ENCODE measurements at places on chromosomes 6 and 20.

DNA sequence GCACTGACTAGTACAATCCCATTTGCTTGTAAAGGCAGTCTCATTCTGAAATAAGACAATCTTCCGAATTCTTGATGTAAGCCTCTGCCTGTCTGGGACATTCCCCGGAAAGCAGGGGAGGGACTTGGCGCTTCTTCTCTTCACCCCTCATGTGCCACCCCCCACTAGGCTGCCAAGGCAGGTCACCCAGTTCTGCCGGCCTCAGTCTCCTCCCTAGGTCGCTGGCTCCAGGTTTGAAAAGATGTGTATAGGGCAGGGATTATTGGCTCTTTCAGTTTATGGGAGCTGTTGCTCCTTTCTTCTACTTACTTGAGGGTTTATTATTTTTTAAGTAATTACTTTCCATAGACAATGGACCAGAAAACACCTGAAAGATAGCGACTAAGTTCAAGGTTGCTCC lies 158.1 kb upstream of the RPS6KA2 start:
- DNase-seq = no peak

DNA sequence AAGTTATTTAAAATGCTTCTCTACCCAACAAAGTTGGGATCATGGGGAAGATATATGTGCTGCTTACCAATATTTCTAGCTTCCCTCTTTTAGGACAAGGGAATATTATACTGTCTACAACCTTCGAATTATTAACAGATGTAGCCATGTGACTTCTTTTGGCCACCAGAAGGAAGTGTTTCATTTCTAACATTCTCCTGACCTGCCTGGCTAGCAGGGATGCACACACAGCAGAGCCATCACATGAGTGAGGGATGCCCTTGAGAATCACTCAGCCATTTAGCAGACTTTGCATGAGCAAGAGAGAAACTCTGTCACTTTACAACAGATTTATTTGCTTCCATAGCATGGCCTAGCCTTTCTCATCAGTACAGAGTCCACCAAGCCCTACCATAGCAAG lies 230.7 kb upstream of the MARCKS start:
- no peak for DNase-seq

GRCh38 chr6:4606821-4607704 lies 169.1 kb upstream of the CDYL start:
- no peak for DNase-seq

- DNase-seq = no peak
Observed at GRCh38 chr6:35678021-35678654, 10.6 kb downstream of the FKBP5 start.

DNA sequence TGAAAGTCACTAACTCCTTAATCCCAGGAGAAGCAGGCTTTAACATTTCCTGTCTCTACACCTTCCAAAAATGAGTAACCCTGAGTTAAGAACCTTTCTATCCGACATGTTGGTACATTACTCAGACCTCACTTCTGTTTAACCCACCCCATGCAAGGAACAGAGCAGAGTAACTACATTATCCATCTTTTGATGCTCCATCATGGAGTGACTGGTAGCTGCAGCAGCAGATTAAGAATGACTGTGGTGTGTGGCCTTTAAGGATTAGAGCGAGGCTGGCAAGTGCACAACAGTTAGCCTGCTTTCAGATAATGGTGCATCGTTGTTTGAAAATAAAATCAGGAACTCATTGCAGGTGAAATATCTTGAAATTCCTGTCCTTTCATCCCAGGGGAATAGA lies 2.0 kb downstream of the TRAF3IP2 start:
- DNase-seq = no peak

GRCh38 chr6:143691900-143692636 lies 14.3 kb downstream of the PHACTR2 start:
- no peak for DNase-seq

DNA sequence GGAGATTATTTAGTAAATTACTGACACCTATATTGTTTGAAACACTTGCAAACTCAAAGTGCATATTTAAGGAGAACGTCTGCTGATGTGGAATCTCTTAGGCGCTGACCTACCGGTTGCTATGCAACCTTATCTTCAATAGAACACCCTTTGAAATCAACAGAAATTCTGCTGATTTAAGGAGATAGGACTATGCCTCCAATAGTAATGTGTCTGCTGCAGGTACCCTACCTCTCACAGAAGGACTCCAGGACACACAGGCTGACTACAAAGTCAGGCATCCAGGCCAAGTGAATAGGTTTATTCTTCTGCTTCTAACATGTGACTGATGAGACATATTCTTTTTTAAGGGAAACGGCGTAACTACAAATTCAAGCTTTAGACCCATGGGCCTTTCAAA lies 311.7 kb downstream of the CBLN4 start:
- no peak for DNase-seq

- no peak for DNase-seq
Observed at GRCh38 chr20:60228255-60228654, 270.0 kb downstream of the CDH26 start.

- no peak for DNase-seq
Observed at GRCh38 chr6:161217628-161218027, 56.2 kb downstream of the AGPAT4 start.

GRCh38 chr20:22833851-22834250 lies 201.3 kb upstream of the SSTR4 start:
- no peak for DNase-seq

DNA sequence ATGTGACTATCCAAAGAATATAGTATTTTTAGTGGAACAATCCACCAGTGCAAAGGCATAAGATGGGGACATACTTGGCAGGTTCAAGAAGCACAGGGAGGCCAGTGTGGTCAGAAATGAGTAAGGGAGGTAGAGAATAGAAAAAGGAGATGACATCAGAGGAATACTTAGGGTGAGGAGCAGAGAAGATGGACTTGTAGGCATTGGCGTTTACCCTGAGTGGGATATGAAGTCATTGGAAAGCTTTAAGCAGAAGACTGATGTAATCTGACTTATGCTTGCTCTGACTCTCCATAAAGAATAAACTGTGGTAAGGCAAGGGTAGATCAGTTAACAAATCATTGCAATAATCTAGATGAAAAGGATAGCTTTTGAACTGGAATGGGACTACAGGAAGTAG lies 228.7 kb downstream of the GJA1 start:
- no peak for DNase-seq

- DNase-seq = no peak
Observed at GRCh38 chr20:25089662-25090061, 7.7 kb upstream of the VSX1 start.

DNA sequence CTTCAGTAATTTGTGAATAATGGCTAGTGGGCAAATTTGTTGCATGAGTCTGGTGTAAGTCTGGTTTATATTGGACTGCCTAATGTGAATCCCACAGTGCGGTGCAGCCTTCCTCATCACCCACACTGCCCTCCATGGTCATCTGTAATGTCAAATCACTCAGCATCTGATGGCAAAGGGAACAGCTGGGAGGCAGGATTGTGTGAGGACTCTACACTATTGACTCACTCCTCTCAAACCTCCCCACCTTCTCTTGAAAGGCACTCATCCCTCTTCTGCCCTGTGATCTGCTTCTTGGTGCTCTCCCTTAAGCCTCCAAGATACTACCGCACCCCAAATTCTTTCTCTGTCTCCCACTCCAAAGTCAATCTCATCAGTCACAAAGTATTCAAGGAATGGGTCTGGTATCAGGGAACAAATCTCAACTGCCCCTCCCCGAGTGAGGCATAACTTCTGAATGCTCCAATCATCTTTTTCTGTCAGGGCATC lies 146.0 kb upstream of the BEND6 start:
- no peak for DNase-seq

DNA sequence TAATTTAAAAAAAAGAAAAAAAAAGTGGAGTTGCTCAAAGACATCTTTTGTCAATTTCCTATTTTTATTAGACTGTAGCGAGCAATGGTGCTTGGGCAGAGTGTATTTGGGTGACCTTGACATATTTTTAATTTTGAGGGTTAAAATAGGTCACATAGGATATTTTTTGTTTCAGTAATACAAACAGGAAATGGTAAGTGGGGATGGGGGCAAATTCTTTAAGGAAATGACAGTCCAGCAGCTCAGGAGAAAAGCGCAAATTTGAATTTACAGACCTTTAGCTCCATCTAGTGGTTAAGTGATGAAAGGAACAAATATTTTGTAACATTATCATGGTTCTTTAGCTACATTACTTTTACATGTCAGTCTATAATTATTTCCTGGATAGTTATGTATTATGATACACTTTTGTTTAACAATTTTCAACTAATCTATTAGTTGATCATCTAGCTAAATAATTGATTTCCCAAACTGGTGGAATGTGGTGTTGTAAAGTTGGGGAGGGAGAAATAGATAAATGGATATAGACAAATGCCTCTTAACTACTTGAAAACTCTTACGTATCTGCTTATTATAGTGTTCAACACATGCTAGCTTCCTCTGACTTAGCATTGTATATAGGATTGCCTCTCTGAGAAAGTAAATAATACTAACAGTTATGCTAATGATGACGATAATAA lies 10.0 kb downstream of the CITED2 start:
- DNase-seq = no peak

- DNase-seq = no peak
Observed at GRCh38 chr6:63543982-63544381, 28.3 kb upstream of the LOC128125822 start.

GRCh38 chr6:166977621-166978525 lies 21.3 kb upstream of the CEP43 start:
- no peak for DNase-seq

GRCh38 chr6:117317261-117317660 lies 51.9 kb downstream of the VGLL2 start:
- no peak for DNase-seq

- peak; percentile 51 for DNase-seq
Observed at GRCh38 chr20:59087829-59088433, 45.3 kb upstream of the PRELID3B start.

DNA sequence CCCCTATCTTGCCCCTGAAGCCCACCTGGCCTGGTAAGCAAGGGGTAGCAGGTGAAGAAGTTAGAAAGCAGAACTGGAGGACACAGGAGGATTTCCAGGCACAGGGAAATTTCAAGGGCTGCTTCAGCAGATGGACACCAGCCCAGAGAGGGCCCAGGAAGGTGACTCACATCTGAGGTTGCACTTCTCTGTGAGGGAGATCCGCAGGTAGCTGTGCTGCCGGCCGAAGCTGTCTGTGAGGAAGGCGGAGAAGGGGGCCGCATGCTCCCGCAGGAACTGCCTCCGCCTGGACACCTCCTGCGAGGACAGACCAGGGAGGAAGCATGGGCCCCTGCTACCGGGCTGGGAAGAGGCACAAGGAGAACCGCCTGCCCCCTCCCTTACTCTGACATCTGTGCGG lies 7.1 kb downstream of the MOCS1 start:
- no peak for DNase-seq

DNA sequence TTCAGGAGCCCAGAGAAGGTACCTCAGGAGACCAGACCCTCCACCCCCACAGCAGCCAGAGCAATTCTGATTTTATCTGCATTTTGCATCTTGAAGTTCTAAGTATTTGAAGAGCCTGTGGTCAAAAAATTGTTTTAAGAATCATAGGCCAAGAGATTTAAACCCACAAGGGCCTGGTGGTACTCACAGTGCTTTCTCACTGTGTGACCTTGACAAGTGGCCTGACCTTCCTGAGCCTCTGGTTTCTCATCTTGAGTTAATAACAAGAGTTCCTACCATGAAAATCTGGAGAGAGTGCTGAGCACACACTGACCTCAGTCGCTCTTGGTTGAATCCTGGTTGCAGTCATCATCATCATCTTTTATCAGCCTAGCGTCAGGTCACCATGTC lies 45.4 kb upstream of the ID1 start:
- DNase-seq = no peak

GRCh38 chr6:139706912-139707311 lies 332.5 kb upstream of the CITED2 start:
- DNase-seq = no peak

DNA sequence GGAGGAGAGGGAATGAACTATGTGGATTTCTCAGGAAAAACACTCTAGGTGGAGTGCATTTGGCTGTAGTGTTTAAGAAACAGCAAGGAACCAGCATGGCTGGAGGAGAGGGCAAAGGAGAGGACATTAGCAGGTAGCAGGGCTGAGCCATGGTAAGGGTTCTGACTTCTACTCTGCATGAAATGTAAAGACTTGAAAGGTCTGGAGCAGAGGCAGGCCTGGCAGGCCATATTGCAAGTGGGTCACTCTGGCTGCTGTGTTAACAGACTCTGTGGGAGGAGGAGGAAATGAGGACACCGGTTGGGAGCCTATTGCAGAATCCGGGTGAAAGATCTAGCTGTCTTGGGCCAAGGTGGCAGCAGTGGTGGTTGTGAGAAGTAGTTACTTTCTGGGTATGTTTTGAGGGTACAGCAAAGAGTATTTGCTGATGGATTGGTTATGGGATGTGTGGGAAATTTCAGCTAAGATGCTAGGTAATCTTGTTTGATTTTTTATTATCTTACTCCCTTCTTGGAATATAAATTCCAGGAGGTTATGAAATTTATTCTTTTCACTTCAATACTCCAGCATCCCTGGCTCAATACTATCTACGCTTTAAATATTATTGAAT lies 115.9 kb upstream of the BCLAF1 start:
- no peak for DNase-seq

- DNase-seq = no peak
Observed at GRCh38 chr6:27593200-27593818, 120.4 kb upstream of the ZNF184 start.

DNA sequence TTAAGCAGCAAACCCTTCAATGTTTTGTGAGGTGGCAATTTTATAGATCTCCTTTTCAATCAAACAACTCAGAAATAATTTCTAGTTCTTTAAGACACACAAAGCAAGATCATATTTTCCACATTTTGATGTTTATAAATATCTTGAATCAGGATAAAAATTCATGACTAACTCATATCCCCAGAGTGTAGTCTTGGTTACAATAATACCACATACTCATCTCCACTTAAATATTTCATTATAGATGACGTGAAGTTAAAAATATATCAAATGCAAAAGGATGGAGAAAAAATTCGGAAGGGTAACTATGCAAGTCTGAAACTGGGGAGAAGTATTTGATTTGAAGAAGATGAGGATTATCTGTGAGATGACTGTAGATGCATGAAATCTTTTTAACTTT lies 59.8 kb upstream of the HIVEP1 start:
- no peak for DNase-seq

- no peak for DNase-seq
Observed at GRCh38 chr6:29927275-29927569, 15.1 kb upstream of the HLA-A start.

- no peak for DNase-seq
Observed at GRCh38 chr6:10977231-10977968, 66.7 kb downstream of the ELOVL2 start.

DNA sequence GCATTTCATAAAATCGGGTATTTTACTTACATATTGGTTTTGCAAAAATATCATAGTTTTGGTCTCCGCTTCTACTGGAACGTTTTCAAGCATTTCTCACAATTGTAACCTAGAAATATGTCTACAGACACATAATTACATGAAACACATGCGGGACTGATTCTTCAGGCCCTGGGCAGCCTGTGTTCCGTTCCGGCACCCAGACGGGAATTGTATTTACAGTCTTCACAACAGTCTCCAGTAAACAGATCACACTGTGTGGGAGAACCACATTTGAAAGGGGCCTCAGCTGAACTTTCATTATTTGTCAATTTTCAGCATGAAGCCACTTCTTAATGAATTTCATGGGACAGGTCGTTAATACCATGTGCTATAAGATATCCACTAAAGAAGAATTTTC lies 196.9 kb downstream of the DST start:
- no peak for DNase-seq
